ENCODE measurements at places on chromosomes 2 and 18. TPM values are rescaled to one million over a fixed set of nuclear protein-coding genes. Genes with fewer than 3 reads are reported as not detected.

Gene E2F6
- total RNA-seq = 7.2 TPM

Gene CHST10
- total RNA-seq = 1.6 TPM

Gene DLGAP1
- not detected for total RNA-seq

Gene ACVR1C
- total RNA-seq = 2.6 TPM

Gene C2orf78
- not detected for total RNA-seq

Gene C1QL2
- not detected for total RNA-seq

Gene ITGB6
- total RNA-seq = not detected

Gene KCNE4
- not detected for total RNA-seq

Gene MAP2
- 0.18 TPM for total RNA-seq

Gene WIPF1
- 138 TPM for total RNA-seq

Gene FIGN
- not detected for total RNA-seq

Gene RAB6C
- not detected for total RNA-seq

Gene SPP2
- total RNA-seq = not detected

Gene INHBB
- total RNA-seq = not detected

Data from activated naive CD4-positive, alpha-beta T cell treated with anti-CD3 and anti-CD28 coated beads, Interleukin-2, amount 50 U/mL, for 72 hours (primary cell).